PC-3 (cell line): ENCODE measurements at places on chromosomes 16 and 17. TPM values are rescaled to one million over a fixed set of nuclear protein-coding genes. Genes with fewer than 3 reads are reported as not detected.

Gene TNFSF12
- 15.2 and 24.2 TPM in 2 replicates for total RNA-seq

Gene CYB561
- total RNA-seq, result 125 and 145 TPM in 2 replicates

Gene TEKT3
- total RNA-seq, result not detected in 2 replicates

DNA sequence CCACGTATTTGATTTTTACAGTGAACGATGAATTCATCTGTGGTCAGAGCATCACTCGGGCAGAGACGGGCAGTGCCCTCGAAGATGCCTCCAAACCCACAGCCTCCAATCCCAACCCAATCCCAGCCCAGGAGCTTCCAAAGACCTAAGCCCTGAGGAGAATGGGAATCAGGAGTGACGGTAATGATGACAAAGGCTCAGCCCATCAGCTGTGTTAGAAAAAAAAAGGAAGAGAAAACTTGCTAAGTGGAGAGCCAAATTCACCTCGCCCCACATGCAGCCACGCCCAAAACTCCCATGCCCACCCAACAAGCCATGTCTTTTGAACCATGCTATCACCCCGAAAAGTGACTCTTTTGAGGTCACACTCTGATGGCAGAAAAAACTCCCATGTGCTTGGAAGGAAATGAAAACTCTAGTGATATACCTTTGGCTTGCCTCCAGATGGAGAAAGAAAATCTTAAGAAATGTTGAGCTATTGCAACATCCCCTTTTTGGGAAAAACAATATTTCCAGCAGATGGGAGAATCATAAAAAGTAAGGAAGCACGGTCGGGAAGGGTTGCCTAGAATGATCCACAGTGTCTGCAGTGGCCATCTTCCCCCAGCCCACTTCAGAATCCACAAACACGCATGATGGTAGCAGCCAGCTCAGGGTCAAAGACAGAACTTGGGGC, 37.7 kb downstream of the XYLT1 start:
- no peak for DNase-seq

DNA sequence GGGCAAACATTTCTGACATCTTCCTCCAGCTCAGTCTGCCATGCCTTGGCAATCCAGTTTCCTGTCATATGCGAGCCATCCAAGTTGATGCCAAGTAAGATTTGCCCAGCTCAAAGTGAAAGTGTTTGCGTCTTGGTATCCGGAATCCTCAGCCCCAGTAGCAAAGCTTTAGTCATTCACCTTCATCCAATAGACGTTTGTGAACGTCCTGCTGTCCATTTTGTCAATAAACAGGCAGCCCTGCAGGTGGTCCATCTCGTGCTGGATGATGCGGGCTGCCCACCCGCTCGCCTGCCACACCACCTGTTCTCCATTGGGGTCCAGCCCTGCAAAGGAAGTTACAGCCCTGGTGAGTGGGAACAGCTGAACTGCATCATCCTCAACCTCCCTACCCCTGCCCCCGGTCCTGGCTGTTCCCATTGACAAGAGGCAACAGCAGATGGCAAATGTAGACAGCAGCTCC, 1.5 kb downstream of the PDF start:
- DNase-seq, result peak; percentile 73

DNA sequence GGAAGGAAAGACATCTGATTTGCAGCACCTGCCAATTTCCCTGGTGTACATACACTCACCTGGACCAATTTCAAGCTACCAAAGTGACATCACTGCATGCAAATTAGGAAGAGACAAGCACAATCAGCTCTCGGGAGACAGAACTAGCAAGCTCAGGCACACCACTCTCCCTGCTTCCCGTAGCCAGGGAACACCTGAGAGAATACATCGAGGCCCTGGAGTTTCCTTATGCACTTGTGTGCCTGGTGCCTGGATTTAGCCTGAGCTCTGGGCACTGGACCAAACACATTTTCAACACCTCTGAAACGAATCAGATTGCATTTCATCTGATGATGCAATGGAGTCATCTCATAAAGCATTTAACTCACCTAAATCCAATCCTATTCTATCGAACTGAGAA, 110.5 kb downstream of the HS3ST2 start:
- no peak for DNase-seq

DNA sequence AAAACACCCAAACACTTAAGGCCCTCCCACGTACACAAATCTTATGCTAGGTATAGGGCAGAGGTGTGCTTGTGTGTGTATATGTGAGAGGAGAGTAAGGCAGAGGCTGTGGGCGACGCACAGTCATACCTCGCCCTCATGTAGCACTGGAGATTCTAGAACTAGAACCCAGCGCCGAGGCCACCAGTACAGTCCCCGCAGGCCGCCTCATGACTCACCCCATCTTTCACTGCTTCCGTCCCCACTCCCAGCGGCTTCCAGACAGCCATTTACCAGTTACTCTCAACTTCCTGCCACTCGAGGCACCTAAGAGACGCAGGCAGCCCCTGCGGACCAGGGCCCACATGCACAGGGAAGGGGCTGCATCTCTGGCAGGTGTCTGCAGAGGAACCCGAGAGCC, 23.2 kb upstream of the CYTH1 start:
- DNase-seq, result no peak

- peak; percentile 56 for DNase-seq
Observed at GRCh38 chr16:11303405-11304138, 22.4 kb upstream of the PRM1 start.

DNA sequence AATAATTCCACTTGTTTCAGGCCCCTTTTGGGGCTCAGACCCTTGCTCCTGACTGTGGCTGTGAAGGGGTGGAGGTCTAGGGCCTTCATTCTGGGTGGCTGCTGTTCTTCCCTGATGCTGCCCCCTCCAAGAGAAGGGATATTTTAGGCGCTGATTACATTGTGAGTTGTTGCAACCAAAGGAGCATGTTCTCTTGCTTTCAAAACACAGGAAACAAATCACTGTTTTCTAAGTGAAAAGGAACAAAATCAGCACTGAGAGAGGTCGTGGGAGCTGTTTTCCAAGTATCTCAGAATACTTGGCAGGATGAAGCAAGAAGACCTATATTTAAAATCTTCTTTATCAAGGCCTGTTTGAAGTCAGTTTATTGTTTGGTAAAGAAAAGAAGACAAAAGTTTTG, 25.3 kb upstream of the SEC14L1 start:
- no peak for DNase-seq

- DNase-seq, result no peak
Observed at GRCh38 chr16:81170824-81171223, 67.7 kb upstream of the BCO1 start.
